CD4-positive, alpha-beta memory T cell (primary cell): ENCODE measurements at places on chromosomes 11 and 22. TPM values are rescaled to one million over a fixed set of nuclear protein-coding genes. Genes with fewer than 3 reads are reported as not detected.

DNA sequence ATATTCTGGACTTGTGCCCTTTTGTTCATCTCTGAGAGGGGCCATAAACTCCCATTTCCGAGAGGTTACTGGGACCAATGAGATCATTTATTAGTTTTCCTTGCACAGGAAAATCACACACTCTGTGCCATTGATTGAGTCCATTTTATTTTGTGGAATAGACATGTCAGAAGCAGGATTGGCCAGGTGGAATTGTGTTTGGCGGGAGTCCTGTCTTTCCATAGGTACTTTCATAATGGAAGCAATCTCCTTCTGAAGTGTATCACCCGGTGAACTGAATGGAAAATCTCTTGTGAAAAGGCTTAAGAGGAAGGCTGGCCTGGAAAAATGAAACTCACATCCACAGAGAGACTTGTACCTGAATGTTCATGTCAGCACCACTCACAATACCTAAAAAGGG is 63.0 kb upstream of the PARVG start:
- no peak overlapping the region for H3K4me3 ChIP-seq
- H3K27me3 ChIP-seq = no peaks in the 10 kb centered on the region
- H3K4me1 ChIP-seq = no peaks in the 10 kb centered on the region
- no peaks in the 10 kb centered on the region for H3K36me3 ChIP-seq
- no peak overlapping the region for H3K27ac ChIP-seq

- no peak overlapping the region for H3K4me3 ChIP-seq
- no peak for DNase-seq
- H3K27ac ChIP-seq = no peak overlapping the region
- H3K27me3 ChIP-seq = no peaks in the 10 kb centered on the region
- peaks cover 8% of the 10 kb centered on the region for H3K4me1 ChIP-seq
- no peaks in the 10 kb centered on the region for H3K36me3 ChIP-seq
Measured at GRCh38 chr11:121032546-121032945, 8.6 kb downstream of the TBCEL start.

Gene EXPH5
- total RNA-seq = 2.6 TPM

DNA sequence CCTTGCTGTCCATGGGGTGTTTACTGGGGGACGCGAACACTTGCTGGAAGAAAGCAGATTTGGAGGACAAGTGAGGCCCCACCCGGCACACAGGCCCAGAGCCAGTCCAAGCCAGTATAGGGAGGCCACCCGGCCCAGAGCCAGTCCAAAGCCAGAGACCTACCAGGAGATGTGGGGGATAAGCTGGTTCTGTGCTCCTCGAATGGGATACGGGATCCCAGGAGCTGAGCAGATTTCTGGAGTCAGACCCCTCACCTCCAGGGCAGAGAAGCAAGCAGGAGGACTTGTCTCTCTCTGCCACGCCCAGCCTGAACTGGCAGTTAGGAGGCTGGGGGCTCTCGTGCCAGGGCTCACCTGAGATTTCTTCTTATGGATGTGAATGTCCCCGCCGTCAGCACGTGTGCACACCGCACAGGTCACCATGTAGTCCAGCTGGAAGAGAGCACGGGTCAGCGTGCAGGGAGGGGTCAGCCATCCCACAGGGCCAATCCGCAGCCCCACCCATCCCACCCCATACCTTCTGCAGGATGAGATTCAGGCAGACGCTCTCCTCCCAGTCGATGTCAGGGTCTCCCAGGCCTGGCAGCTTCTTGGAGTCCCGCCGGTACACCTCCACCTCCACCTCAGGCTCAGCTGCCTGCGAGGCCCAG is 35.3 kb downstream of the KIAA0930 start:
- no peaks in the 10 kb centered on the region for H3K27me3 ChIP-seq
- no peaks in the 10 kb centered on the region for H3K36me3 ChIP-seq
- H3K4me3 ChIP-seq = no peak overlapping the region
- no peak for DNase-seq

- peaks cover 45% of the 10 kb centered on the region for H3K36me3 ChIP-seq
- peaks cover 55% of the 10 kb centered on the region for H3K4me1 ChIP-seq
- H3K27ac ChIP-seq = peak overlapping the region; percentile 97
- no peaks in the 10 kb centered on the region for H3K27me3 ChIP-seq
Measured at GRCh38 chr11:10807493-10808234, 1.1 kb downstream of the EIF4G2 start.

DNA sequence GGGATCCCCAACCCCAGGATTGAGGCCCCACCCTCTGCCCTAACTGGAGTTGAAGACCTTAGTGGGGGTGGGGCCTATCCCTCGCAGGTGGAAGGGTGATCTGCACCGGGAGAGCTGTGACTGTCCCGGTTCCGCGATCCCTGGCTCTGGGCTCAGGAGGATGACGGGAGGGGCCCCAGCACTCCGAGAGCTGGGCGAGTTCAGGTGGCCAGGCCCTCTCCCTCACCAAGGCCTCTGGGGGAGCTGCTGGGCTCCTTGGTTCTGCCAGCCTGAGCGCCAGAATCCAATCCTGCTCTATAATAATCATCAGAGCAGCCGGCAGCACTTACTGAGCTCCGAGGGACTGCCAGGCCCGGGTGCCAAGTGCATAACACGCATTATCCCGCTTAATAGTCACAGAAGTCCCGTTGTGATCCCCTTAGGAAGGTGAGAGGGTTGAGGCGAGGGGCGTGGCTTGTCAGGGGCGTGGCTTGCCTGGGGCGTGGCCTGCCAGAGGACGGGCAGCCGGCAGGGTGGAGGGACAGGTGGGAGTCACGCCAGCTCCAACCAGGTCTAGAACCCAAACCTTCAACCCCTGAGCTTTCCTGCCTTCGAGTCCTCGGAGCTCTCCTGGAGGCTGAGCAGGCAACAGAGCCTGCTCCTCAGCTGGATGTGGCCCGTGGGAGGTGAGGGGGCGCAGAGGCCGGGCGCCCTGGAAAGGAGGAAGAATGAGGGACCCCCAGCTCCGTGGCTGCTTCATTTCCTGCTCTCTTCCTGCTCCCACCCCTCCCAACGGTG is 7.3 kb upstream of the SYT7 start:
- peak; percentile 48 for DNase-seq
- peaks cover 7% of the 10 kb centered on the region for H3K27me3 ChIP-seq
- H3K4me3 ChIP-seq = peak overlapping the region; percentile 52
- no peaks in the 10 kb centered on the region for H3K36me3 ChIP-seq

Gene GPHA2
- 0.47 TPM for total RNA-seq

DNA sequence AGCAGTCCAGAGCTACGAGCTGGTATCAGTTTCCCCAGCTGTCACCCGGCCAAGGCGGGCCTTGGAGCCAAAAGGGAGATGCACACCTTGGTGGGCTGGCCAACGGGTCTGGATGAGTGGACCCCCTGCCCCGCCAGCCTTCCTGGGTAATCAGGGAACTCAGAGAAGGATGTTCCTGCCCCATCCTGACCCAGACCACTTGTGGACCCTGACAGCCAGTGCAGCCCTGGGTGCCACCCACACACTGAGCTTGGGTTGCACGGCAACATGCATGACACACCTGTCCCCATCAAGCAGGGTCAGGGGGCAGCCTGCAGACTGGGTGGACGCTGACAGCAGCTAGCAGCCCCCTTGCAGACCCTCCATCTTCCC is 8.6 kb downstream of the SLC25A1 start:
- no peaks in the 10 kb centered on the region for H3K36me3 ChIP-seq
- no peak overlapping the region for H3K27ac ChIP-seq
- H3K27me3 ChIP-seq = peaks cover 29% of the 10 kb centered on the region
- no peak for DNase-seq

DNA sequence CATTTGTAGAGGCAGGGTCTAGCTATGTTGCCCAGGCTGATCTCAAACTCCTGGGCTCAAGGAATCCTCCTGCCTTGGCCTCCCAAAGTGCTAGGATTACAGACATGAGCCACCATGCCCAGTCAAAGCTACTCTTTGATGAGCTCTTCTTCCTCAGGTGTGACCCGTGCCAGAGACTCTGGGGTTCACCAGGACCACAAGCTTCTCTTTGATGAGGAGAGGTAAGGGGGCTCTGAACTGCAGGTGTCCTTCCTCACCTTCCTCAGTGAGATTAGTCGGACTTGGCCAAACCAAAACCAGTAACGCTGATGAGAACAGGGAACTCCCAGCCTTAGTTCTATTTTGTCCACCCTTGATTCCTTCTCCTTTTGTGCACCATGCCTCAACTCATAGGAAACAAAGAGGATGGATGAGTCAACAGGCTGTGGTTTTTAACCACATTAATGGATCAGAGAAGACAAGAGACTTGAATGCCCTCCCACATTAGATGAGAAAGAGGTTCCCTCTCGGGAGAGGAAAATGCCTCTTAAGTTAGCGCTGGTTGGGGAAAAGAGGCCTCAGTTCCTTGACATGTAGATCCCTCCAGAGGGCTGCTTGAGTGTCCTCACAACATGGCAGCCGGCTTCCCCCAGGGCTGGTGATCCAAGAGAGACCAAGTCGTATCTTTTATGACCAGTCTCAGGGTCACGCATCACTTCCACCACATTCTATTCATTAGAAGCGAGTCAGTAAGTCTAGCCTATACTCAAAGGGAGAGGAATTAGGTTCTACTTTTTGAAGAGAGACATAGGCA is 25.7 kb upstream of the CTR9 start:
- DNase-seq = no peak
- H3K27me3 ChIP-seq = no peaks in the 10 kb centered on the region
- H3K36me3 ChIP-seq = no peaks in the 10 kb centered on the region

Gene OR52N4
- 2.2 TPM for total RNA-seq

- H3K4me3 ChIP-seq = no peak overlapping the region
- no peak overlapping the region for H3K27ac ChIP-seq
- H3K36me3 ChIP-seq = no peaks in the 10 kb centered on the region
- peaks cover 7% of the 10 kb centered on the region for H3K4me1 ChIP-seq
Measured at GRCh38 chr11:95248666-95249467, 17.9 kb upstream of the SESN3 start.

DNA sequence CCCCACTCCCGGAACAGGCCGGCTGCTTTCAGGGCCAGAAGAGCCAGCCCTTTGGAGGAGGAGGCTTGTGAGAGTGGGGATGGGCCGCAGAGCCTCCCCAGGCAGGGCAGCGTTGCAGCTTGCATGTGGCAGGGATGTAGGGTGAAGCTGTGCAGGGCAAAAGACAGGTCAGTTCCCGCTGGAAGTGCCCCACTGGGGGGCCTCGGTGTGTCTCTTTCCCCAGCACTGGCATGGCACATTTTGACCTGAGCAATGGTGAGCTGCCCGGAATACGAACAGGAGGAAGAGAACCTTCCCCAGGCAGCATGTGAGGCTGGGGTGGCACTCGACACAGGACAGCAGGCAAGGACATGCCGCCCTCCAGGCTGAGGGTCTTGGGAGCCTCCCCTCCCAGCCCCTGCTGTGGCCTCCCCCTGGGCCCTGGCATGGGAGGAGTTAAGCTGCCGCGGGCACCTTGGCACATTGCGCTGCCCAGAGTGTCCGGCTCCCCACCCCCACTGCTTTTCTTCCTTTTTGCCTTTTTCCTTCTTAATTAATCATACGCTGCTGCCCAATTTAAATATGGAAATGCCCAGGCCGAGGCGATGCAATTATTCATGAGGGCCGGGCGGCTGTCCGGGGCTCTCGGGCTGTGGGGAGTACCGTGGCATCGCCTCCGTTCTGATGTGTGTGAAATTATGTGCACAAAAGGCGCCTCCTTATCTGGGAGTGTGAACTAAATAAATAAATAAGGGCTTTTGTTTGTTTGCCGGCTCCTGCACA is 76.0 kb upstream of the WNT7B start:
- peaks cover 67% of the 10 kb centered on the region for H3K4me1 ChIP-seq
- DNase-seq = no peak
- H3K36me3 ChIP-seq = no peaks in the 10 kb centered on the region
- H3K27ac ChIP-seq = peak overlapping the region; percentile 82

DNA sequence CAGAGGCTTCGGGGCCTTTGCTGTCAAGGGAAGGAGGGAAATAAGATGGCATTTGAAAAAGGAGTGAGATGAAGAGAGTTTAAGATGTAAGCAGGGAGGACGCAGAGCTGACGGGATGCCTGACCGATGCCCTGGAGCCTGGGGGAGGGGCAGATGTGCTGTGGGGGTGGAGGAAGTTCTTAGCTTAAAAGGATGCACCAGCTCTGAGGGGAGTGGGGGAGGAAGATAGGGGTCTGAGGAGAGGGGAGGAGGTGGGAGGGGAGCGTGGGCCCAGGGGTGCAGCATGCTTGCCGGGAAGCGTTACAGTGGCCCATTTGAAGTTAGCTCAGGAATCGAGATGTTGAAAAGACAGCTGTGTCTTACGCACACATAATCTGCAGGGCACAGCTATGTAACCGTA is 56.3 kb downstream of the RPS6KA4 start:
- H3K4me3 ChIP-seq = no peak overlapping the region
- H3K36me3 ChIP-seq = no peaks in the 10 kb centered on the region
- H3K27me3 ChIP-seq = no peaks in the 10 kb centered on the region
- no peaks in the 10 kb centered on the region for H3K4me1 ChIP-seq
- no peak for DNase-seq

DNA sequence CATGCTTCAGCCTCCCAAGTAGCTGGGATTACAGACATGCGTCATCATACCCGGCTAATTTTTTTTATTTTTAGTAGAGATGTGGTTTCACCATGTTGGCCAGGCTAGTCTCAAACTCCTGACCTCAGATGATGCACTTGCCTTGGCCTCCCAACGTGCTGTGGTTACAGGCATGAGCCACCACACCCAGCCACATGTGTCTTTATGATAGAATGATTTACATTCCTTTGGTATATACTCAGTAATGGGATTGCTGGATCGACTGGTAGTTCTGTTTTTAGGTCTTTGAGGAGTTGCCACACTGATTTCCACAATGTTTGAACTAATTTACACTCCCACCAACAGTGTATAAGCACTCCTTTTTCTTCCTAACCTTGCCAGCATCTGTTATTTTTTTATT is 276.2 kb downstream of the METTL15 start:
- no peaks in the 10 kb centered on the region for H3K4me1 ChIP-seq
- no peaks in the 10 kb centered on the region for H3K36me3 ChIP-seq
- no peaks in the 10 kb centered on the region for H3K27me3 ChIP-seq
- H3K27ac ChIP-seq = no peak overlapping the region

Gene XPNPEP3
- total RNA-seq = 20.0 TPM

GRCh38 chr11:72569966-72570892 is 104.0 kb downstream of the PDE2A start:
- H3K36me3 ChIP-seq = no peaks in the 10 kb centered on the region
- H3K27ac ChIP-seq = no peak overlapping the region
- H3K4me3 ChIP-seq = no peak overlapping the region
- H3K4me1 ChIP-seq = no peaks in the 10 kb centered on the region
- no peaks in the 10 kb centered on the region for H3K27me3 ChIP-seq

DNA sequence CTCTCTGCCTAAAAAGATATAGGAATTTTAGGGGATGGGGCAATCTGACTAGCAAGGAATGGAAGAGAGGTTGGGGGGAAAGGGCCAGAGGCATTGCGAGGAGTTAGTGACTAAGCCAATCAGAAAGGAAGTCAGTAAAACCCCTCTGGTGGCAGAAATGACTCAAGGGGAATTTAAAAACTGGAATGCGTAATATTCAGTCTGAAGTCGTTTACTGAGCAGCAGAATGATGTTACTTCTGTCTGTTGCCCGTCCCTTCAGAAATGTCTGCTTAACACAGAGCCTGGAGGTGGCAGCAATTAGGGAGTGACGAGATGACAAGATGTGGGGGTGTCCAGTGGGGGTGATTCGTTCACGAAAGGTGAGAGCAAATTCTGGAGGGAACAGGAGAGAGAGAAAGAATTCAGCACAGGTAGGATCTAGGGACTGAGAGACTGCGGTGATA is 107.7 kb upstream of the CLMP start:
- peak; percentile 6 for DNase-seq
- no peaks in the 10 kb centered on the region for H3K36me3 ChIP-seq
- H3K27me3 ChIP-seq = no peaks in the 10 kb centered on the region
- no peak overlapping the region for H3K4me3 ChIP-seq
